GM12892 (cell line): ENCODE measurements at places on chromosomes 7 and 10.

- no peak for DNase-seq
Observed at GRCh38 chr7:37425498-37425897, 23.2 kb downstream of the ELMO1 start.

GRCh38 chr10:84269773-84270172 lies 24.9 kb downstream of the RGR start:
- DNase-seq: no peak

- no peak for DNase-seq
Observed at GRCh38 chr7:66505009-66505408, 123.7 kb upstream of the KCTD7 start.

DNA sequence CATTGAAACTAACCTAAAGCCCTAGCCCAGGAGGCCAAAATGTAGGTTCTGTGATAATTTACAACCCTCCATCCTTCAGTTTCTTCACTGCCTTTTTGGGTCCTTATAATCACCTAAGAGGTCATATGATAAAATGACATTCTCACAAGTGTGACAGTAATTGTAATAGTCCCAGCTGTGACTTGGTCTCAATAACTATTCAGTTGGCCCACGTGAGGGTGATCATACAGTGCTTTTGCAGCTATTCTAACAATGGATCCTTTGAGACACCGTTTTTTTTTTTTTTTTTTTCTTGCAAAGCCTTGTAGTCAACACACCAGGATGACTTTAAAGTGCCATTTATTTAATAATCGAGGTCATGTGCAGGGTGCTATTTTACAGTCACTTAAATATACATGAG lies 760.0 kb downstream of the PHTF2 start:
- DNase-seq: no peak

GRCh38 chr10:15791816-15792524 lies 68.3 kb downstream of the MINDY3 start:
- no peak for DNase-seq

- no peak for DNase-seq
Observed at GRCh38 chr7:92723205-92723604, 113.2 kb downstream of the CDK6 start.

DNA sequence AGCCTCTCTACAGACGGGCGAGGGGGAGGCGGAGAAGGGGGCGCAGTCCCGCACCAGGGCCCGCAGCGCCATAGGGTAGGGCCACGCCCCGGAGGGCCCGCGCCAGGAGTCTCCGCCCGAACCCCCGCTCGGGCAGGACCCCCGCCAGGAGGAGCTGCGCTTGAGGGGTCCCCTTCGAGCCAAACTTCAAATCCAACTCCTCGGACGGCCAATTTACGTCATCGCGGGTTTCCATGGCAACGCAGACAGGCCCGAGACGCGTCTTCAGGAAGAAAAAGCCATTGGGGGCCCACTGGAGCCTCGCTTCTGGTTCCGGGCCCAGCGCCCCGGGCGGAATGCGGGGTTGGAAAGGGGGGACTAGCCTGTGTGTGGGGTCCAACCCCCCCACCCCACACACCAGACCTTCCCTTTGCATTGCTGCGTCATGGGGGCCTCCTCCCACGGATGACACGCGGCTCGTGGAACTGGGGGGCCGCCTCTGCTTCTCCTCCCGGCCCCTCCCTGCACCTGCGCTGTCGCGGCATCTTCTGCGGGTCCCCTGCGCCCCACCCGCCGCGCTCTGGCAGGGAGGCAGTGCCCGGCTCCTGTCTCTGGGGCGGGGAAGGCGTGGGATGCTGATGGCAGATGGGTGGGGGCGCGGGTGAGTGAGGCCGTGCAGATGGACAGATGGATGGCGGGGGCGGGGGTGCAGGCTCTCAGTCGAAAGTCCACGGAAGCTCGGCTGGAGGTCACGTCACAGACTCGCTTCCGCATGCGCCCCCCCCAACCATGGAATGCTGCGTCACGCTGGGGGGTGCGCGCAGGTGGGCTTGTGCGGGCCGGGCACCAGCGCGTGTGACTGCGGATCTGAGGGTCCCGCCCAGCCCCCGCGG lies 1.2 kb downstream of the CALY start:
- no peak for DNase-seq

- DNase-seq: no peak
Observed at GRCh38 chr7:134988161-134988560, 1.9 kb downstream of the AGBL3 start.

DNA sequence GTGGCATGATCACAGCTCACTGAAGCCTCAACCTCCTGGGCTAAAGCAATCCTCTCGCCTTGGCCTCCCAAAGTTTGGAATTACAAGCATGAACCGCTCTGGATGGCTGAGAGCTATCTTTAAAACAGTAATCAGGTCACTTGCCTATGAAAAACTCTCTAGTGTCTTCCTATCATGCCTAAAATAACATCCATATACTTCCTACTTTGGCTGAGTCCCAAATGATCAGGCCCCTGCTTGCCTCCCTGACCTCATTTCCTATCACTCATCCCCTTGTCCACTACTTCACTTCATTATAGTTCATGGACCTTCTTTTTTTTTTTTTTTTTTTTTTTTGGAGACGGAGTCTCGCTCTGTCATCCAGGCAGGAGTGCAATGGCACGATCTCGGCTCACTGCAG lies 28.0 kb downstream of the SEPTIN7 start:
- DNase-seq: no peak

DNA sequence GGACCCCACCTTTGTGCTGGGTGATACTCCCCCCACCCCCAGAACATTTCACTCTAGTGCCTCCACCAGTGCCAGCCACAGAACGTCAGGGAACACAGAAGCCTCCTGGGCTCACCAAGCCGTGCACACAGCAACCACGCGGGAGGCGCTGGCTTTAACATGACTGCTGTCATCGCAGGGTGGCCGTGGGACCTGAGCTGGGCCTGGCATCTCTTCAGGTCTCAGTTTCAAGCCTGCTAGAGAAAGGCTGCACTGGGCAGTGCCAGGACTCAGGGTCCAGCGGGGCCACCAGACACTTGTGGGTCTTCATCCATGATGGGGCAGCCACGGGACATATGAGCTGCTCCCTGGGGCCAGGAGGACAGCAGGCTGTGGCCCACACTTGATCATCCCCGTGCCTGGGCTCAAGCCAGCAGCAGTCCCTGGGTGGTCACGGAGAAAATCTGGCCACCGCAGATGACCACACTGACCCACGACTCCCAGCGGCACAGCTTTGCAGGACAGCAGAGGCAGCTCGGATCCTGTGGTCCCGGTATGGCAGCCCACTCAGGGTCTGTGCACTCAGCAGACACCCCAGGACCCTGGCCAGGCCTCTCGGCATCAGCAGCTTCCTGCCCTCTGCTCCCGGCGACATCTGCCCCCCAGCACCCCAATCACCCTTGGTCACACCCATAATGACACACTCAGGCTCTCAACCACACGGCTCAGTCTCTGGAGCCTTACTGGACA lies 44.2 kb downstream of the CAMK2B start:
- DNase-seq: no peak

- no peak for DNase-seq
Observed at GRCh38 chr10:72106154-72106849, 18.0 kb upstream of the SPOCK2 start.

- no peak for DNase-seq
Observed at GRCh38 chr7:156034397-156034796, 222.1 kb upstream of the SHH start.

GRCh38 chr7:74542558-74543117 lies 88.9 kb downstream of the GTF2IRD1 start:
- DNase-seq: no peak
